ENCODE measurements at places on chromosomes 12 and 14. TPM values are rescaled to one million over a fixed set of nuclear protein-coding genes. Genes with fewer than 3 reads are reported as not detected.
A peak's percentile ranks its signal among the peaks of the same experiment; 100 is the strongest.

Gene KRT72
- not detected for total RNA-seq

Gene VDR
- 9.3 TPM for total RNA-seq

Gene ZCCHC8
- total RNA-seq, result 21.4 TPM

Gene KRT86
- 8.1 TPM for total RNA-seq

Gene LRP1
- total RNA-seq, result 24.9 TPM

Gene ABHD12B
- not detected for total RNA-seq

DNA sequence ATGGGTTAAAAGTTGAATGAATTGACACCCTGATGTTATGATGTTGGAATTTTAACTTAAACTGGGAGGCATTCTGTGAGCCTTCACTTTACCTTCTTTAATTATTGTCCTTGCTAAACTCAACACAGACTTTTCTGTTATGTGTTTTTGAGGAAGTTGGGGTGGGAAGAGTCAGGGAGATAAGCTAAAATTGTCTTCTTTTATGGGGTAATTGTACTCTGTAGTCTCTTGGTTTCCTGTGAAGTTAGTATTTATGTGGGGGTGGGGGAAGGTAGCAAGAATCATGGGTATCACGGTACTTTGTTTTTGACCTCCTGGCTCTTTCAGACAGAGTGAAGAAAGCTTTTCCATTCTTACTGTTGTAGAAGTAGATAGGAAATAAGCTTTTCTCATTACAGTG, 32.9 kb downstream of the RAB21 start:
- no peak for DNase-seq

GRCh38 chr14:103257211-103257962, 76.7 kb upstream of the EIF5 start:
- DNase-seq, result peak; percentile 52

DNA sequence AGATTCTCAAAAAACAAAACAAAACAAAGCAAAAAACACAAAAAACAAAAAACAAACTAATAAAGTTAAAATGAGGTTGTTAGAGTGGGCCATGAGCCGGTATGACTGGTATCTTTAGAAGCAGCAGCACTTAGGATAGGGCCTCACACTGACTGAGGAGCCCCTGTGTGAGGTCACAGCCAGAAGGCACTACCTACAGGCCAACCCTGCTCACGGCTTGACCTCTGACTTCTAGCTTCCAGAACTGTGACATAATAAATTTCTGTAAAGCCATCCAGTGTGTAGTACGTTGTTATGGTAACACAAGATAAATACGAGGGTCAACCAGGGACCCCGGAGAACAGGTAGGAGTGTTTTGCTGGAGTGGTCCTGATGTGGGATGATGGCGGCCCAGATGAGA, 629.6 kb downstream of the VRK1 start:
- no peak for DNase-seq

DNA sequence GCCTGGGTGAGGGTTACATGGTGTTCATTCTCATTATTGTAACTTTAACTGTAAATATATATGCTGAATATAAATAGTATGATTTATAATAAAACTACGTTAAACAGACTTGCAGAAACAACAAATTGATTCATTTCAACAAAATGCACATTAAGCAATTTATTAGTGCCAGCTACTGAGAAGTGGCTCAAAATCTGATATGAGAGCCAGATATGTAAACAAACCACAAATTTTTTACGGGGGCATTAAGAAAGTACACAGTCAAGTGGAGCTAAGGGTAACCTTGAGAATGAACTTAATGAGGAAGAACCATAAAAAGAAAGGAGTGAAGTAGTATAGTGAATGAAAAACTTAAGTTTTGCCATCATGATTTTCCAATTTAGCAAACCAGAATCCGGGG, 40.3 kb downstream of the CEP128 start:
- peak; percentile 2 for DNase-seq

DNA sequence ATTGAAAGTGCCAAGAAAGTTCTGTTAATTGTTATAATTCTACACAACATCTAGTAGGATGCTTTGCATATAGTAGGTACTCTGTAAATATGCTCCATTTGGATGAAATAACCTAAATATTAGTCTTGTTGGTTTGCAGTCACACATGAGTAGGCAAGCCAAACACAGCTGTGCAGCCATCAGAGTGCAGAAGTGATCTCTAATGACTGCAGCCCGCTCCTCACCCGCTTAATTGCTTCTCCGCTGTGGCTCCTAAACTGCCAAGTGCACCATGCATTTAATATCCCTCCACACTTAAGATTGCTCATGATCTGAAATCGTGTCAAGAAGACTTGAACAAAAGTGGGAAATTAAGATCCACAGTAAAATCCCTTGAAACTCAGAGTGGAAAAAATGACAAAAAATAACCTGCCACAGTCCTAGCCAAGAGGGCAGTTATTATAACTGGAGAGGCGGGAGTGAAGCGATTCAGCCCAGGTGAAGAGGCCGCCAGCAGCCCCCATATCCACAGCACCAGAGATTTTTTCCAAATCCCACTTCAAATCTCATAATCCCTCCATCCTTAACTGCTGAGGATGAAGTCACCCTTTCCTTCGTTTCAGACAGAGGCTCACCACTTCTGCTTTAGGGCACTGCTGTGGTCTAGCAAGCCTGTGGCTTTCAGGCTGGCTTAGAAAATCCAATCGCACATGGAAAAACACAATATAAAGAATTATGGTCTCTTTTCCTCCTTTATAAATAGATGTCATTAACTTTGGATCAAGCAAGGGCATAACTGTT, 69.5 kb downstream of the TMEM30B start:
- no peak for DNase-seq

GRCh38 chr14:102944448-102945330, 22.2 kb downstream of the AMN start:
- DNase-seq, result no peak

DNA sequence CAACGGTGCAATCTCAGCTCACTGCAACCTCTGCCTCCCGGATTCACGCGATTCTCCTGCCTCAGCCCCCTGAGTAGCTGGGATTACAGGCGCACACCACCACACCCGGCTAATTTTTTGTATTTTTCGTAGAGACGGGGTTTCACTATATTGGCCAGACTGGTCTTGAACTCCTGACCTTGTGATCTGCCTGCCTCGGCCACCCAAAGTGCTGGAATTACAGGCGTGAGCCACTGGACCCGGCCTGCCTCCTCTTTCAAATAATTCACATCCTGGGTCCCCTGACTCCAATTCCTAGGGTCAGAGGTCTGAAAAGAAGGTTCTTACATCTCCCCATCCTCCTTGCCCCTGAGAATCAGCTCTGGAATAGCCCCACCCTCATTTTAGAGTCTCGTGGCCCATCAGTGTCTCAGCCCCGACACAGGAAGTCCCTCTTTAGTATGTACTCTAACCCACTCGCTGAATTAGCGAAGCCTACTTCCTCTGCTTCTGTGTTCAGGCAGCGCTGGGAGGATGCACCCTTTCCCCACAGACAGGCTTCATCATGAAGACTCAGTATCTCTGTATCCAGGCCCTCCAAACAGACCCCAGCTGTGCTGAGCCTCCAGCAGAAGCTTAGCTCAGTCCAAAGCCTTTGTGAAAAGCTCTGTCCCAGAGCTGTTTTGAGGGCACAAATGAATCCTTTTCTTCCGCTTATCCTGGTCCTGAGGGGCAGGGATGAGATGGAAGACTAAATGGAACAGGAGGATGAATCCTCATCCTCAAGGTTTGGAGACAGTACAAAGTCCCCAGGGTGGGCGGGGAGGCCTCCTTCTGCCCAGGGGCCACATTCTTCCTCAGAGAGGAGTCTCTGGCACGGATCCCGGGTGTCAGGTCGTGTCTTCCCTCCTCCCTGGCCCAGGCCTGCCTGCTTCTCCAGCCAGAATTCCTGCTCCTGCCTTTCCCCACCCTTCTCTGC, 3.5 kb downstream of the LPAR5 start:
- no peak for DNase-seq

DNA sequence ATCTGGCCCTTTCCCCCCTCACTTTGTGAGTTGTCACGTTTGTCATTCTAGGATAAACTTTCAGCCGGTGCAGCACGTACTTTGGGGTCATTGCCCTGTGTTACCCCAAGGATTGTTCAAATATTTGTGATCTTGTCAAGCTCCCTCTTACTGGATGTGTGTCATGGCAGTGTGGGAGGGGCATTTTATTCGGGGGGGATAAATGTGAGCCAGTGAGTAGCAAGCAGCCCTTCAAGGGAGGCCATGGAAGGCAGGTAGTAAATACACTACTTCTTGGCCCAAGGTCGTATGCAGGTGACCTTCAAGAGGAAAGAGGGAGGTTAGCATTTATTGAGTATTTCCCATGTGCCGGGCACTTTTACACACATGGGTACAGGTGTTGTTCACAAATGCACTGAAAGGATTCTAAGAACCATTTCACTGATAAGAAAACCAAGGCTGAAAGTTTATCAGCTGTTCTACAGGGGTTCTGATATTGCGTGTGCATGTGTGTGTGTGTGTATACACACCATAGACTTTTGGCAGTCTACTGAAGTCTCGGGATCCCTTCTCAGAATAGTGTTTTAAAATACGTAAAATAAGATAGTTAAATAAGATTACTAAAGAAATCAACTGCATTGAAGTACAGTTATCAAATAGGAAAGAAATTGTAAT, 410.3 kb upstream of the TBX3 start:
- no peak for DNase-seq

DNA sequence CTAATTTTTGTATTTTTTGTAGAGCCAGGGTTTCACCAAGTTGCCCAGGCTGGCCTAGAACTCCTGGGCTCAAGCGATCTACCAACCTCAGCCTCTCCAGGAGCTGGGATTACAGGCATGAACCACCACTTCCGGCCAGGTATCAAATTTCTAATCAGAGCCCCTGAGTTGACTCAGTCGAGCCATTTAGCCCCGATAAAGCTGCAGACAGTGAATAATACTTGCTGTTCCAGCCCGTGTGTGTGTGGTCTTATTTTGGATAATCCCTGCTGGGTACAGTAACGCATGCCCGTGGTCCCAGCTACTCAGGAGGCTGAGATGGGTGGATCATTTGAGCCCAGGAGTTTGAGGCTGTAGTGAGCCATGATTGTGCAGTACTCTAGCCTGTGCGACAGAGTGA, 57.0 kb downstream of the TEAD4 start:
- no peak for DNase-seq

- DNase-seq, result peak; percentile 71
These were observed 144.1 kb upstream of the BTG1 start for GRCh38 chr12:92289629-92290349.

DNA sequence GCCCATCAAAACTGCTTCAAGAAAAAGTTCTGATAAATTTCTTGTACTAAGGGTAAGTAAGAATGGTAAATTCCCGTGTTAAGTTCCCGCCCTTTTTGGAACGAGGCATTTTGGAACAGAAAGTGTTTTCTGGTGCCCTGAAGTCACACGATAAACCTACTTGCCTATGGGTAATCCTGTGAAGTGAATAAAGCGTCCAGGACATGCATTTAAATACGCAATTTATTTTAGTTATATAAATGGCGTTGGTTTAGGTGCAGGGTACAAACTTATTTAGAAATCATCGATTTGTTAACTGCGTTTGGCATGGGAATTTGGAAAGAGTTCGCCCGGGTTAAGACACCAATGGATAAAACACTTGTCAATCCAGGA, 715 bp upstream of the RAP1B start:
- peak; percentile 68 for DNase-seq

Gene KRT6C
- total RNA-seq, result not detected

DNA sequence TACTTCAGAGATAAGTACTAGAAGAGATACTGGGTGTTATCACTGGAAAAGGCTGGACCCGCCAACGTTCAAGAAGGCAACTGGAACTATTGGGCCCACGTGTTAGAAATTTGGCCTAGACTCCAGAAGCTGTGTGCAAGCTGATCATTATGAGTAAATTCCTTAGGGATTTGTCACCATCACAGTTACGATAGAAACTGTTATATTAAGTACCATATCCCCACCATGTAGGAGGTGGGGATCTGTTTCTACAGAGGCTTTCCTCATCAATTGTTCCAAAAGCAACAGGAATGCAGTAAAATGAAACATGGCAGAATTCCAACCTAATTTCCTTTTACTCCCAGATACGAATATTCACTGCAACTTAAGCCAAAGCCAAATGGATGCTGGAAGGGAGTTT, 170.7 kb downstream of the NOVA1 start:
- DNase-seq, result no peak

GRCh38 chr14:22896760-22897159, 13.7 kb downstream of the REM2 start:
- DNase-seq, result no peak

DNA sequence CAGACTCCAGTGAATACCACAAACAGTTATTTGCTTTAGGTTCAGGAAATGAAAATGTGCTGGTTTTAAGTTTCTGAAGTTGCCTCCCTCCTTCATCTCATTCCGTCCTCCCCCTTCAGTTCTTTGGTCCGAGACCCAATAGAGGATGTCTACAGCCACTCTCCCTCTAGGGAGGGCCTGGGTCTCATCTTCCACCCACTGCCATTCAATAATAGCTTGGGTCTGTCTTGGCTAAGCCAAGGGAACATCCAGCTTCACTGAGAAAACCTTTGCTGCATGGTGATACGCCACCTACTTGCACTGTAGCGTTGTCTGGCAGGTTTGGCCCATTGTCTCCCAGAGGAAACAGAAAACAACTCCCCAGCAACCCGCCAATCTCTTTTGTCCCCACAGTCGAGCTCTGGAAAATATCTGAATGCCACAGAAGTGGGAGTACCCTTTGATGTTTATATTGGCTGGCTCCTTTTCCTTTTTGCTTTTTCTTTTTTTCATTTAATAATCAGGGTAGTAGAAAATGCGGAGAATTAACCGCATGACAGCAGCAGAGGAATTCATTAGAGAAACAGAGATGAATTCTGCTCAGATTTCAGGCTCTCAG, 380.1 kb downstream of the RAD51B start:
- peak; percentile 93 for DNase-seq

Gene CTDSP2
- 44.2 TPM for total RNA-seq

DNA sequence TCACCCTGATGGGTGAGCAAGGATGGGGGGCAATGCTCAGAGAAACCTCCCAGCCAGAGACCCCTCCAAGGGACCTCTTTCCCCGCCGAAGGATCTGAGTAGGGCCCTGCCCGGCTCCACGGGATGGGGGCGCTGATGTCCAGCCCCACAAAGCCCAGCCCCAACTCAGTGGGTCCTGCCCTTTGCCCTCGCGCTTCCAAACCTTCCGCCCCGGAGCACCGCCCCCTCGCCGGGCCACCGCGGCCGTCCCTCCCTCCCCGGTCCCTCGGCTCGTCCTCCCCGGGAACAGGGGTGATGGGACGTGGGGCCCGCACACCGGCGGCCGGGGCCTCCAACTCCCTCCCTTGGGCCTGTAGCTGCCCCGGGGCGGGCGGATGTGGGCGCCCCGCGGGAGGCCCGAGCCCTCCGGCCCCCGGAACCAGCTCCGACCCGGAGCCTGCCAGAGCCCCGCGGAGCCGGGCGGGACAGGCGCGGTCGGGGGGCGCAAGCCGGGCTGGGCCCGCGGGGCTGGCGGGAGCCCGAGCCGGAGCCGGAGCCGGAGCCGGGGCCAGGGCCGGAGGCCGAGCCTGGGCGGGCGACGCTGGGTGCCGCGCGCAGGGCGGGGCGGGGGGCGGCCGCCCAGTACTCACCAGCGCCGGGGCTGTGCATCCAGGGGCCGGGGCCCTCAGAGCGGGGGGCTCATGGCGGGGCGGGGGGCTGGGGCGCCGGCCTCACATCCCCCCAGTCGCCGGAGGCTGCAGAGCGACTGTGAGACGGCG, 386 bp downstream of the HDAC7 start:
- DNase-seq, result peak; percentile 39

Measured in M059J (cell line).